Activated CD4-positive, alpha-beta memory T cell treated with anti-CD3 and anti-CD28 coated beads, Interleukin-2, amount 10 ng/mL, durations not matched to agents 7 days and 5 days (primary cell): ENCODE measurements at places on chromosomes 7 and 10. TPM values are rescaled to one million over a fixed set of nuclear protein-coding genes. Genes with fewer than 3 reads are reported as not detected.

The NRCAM gene
- not detected for total RNA-seq

DNA sequence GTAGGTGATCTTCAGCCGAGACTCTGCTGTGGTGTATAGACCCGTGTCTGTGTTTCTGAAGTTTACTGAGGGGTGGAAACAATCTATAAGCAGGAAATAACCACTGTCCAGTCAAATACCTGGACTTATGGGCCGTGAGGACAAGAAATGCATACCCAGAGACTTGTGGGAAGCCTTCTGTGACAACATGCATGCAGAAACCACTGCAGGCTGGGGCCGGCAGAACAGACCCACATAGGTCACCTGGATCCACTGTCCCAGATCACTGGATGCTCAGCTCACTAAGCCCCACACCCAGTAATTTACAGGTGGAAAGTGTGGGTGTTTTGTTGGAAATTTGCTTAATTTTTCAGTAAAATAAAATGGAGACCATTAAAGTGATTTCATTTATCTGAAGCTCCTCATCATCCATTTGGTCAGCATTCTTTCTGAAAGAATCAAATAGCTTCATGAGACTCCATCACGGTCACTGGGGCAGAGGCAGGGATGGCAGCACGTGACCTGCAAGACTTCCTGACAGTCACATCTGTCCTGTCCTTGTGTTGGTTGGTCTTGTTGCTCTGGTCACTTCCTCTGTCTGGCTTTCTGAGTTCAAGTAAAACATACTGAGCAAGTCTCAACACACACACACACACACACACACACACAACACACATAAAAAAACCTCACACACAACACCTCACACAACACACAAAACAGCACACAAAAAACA is 108.3 kb downstream of the TNS3 start:
- H3K27ac ChIP-seq: no peak overlapping the region
- H3K4me3 ChIP-seq: no peak overlapping the region
- H3K27me3 ChIP-seq: no peaks in the 10 kb centered on the region
- DNase-seq: no peak
- H3K4me1 ChIP-seq: no peaks in the 10 kb centered on the region
- no peaks in the 10 kb centered on the region for H3K36me3 ChIP-seq

- peaks cover 39% of the 10 kb centered on the region for H3K36me3 ChIP-seq
- H3K4me3 ChIP-seq: no peak overlapping the region
- no peak overlapping the region for H3K27ac ChIP-seq
- H3K27me3 ChIP-seq: no peaks in the 10 kb centered on the region
- DNase-seq: no peak
- no peaks in the 10 kb centered on the region for H3K4me1 ChIP-seq
Measured at GRCh38 chr10:124228471-124228870, 135.1 kb upstream of the CHST15 start.

The SHH gene
- total RNA-seq: not detected

The NPC1L1 gene
- total RNA-seq: not detected

The CDC14C gene
- not detected for total RNA-seq

- peaks cover 31% of the 10 kb centered on the region for H3K36me3 ChIP-seq
- H3K4me3 ChIP-seq: no peak overlapping the region
- peaks cover 2% of the 10 kb centered on the region for H3K4me1 ChIP-seq
- no peaks in the 10 kb centered on the region for H3K27me3 ChIP-seq
- no peak for DNase-seq
Measured at GRCh38 chr7:133344275-133344674, 91.4 kb downstream of the EXOC4 start.

The MUC3A gene
- not detected for total RNA-seq

The ZPBP gene
- not detected for total RNA-seq

DNA sequence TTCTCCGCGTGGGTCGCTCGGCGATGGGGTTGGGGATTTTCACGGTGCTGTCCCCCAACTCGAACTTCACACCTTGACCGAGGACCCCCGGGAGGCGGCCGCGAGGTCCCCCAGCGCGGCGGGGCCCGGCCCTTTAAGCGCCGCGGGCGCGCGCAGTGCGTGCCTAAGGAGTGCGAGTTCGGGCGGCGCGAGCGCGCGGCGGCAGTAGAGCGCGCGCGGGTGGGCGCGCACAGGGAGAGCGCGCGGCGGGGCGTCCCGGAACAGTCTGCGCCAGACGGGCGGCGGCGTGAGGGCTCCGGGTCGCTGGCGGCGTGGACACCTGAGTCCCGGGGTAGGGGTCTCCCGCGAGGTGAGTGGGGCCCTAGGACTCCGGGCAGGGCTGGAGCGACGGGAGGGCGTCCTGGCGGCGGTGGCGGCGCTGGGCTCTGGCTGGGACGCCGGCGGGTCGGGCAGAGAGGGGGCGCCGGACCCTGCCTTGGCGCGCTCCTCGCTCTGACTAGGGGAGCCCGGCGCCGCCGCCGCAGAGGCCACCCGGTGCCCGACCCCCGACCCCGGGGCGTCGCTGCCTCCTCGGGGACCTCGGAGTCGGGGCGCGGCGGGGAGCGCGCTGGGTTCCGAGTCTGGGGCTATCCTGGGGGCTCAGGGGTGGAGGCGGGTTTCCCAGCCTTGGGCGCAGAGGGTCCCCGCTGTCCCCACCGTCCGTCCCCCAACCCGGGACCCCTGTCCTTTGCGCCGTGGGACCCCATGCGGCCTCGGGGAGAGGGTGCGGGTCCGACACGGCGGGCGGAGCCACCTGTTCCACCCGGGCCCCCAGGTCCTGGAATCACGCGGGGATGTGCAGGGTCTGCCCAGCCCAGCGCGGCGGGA is at the start of gene PROSER2:
Gene PROSER2 (plus strand): TSS at position 235 of the 867 bp plus-strand sequence. CDS start 28,722 bp downstream, outside the sequence.
- no peak within 1 kb of the TSS for H3K27ac ChIP-seq
- H3K27me3 ChIP-seq: peaks cover 50% of the 10 kb centered on the region
- peak; percentile 19 for DNase-seq
- H3K36me3 ChIP-seq: no peaks in the 10 kb centered on the region

- no peak for DNase-seq
- no peak overlapping the region for H3K4me3 ChIP-seq
- H3K4me1 ChIP-seq: peaks cover 4% of the 10 kb centered on the region
- H3K27ac ChIP-seq: no peak overlapping the region
- H3K27me3 ChIP-seq: no peaks in the 10 kb centered on the region
Measured at GRCh38 chr7:149569726-149570422, 72.3 kb upstream of the ZNF746 start.

GRCh38 chr10:84879991-84880390 is 551.6 kb downstream of the CCSER2 start:
- H3K27ac ChIP-seq: no peak overlapping the region
- no peak overlapping the region for H3K4me3 ChIP-seq
- H3K4me1 ChIP-seq: no peaks in the 10 kb centered on the region

GRCh38 chr10:23341004-23341403 is 3.6 kb downstream of the C10orf67 start:
- no peaks in the 10 kb centered on the region for H3K36me3 ChIP-seq
- no peak for DNase-seq
- peaks cover 37% of the 10 kb centered on the region for H3K4me1 ChIP-seq
- peaks cover 3% of the 10 kb centered on the region for H3K27me3 ChIP-seq
- no peak overlapping the region for H3K27ac ChIP-seq
- no peak overlapping the region for H3K4me3 ChIP-seq
